ENCODE measurements at places on chromosomes 7 and 10.

- DNase-seq: no peak
Measured at GRCh38 chr7:46610746-46611145, 689.7 kb upstream of the IGFBP3 start.

DNA sequence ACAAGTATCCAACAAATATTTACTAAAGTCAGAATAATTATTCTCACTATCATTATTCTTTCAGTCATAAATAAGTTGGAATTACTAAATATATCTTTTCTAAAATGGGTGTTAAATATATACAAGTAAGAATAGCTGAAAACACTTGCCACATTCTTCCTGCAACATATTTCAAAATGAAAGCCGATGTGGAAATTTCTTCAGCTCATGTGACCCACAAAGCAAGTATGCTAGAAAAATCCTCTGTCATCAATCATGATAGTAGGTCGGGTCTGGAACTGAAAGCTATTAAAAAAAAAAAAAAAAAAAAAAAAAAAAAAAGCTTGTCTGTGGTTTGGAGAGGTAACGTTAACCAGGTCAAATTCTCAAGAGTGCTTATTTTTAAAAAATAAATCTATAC lies 344.7 kb downstream of the NEBL start:
- DNase-seq: no peak

DNA sequence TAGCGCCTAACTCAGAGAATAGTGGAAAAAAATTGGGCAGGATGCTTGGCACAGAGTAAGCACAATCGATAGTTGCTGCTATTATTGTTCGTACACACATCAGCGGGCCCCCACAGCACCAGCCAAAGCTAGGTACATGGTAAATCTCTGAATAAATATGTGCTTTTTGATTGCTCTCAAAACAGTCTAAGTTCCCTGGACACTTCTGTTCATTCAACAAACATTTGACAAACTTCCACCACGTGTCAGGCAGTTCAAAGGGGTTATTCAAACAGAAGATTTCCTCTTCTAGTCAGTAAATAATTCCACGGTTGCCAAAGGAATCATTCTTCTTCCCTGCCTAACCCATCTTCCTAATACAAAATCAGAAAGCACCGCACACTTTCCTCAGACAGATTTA lies 150.8 kb downstream of the DGKI start:
- no peak for DNase-seq

- no peak for DNase-seq
Measured at GRCh38 chr10:100537475-100537874, 1.7 kb downstream of the HIF1AN start.

GRCh38 chr10:81866753-81867152 lies 8.2 kb upstream of the NRG3 start:
- no peak for DNase-seq

GRCh38 chr7:122137251-122138077 lies 6.6 kb downstream of the AASS start:
- no peak for DNase-seq

DNA sequence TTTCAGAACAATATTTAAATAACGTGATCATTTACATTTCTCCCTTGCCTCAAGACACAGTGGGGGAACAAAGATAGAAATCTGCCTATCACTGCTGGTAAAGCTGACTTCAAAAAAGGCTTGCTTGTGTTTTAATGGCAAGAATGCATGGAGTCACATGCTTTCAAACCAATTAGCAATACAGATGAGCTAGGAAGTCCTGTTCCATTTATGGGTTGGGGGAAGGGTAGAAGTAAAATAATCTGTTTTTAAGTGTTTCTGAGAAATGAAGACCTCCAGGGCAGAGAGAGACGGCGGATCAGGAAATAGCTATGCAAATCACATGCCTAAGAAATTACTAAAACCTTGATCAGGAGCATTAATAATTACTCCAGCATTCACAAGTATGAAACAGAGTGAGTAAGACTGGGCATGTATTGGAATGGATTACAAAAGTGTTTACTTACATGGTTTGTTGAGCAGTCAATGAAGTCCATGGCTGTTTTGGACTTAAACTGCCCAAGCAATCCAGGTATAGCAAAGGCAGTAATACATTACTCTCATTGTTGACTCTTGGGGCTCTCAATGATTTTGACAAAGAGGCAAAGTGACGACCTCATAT lies 142.0 kb downstream of the ARID5B start:
- no peak for DNase-seq

- peak; percentile 42 for DNase-seq
Measured at GRCh38 chr7:142557971-142558582, 191.2 kb upstream of the PRSS1 start.

GRCh38 chr7:774161-775109 lies 47.4 kb upstream of the PRKAR1B start:
- peak; percentile 79 for DNase-seq

DNA sequence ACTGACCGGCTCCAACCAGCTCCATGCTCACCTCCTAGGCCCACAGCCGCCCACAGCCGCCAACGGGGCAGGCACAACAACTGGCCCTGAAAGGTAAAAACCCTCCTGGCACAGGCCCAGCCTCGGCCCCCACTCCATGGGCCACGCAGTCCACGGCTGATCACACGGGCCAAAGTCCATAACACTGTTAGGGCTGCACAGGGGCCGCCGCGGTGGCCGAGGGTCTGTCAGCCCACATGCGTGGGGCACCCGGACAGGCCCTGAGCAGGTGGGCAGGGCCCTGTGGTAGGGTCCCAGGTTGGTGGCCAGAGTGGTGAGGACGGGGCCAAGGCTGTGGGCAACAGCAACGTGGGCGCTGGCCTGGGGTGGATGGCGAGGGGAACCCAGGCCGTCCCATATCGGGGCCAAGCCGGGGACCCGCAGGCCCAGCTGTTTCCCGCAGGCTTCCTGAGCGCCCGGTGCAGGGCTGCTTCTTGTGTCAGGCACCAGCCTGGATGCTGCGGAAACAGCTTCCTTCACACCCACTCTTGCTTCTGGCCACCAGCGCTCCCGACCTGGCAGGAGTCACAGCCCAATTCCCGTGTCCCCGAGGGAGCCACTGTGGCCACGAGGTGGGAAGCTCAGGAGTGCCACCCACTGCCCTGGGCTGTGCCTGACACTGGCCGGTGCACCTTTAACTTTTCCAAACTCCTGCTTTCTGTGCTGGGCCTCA lies 29.2 kb downstream of the CYP2W1 start:
- DNase-seq: no peak

- DNase-seq: no peak
Measured at GRCh38 chr10:110978204-110978603, 58.8 kb downstream of the SHOC2 start.

DNA sequence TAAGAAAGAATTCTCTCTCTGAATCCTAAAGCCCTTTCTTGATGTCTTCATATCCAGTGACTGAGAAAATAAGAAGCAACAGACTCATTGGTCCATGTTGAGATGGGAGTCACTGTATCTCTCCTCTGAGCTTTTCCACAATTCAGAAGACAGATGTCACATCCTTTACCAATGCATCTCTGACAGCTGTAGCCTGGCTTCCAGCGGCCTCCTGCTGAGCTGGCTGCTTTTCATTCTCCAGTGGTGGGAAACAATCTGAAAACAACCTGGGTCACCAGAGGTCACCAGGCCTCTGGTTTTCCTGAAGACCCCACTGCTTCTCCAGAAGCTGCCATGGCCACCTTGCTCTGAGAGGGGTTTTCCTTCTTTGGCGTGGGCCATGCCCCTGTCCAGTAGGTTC lies 18.3 kb upstream of the RPA3 start:
- no peak for DNase-seq

- DNase-seq: no peak
Measured at GRCh38 chr7:7181519-7182155, 707 bp upstream of the C1GALT1 start.

- peak; percentile 10 for DNase-seq
Measured at GRCh38 chr7:84092207-84092606, 102.4 kb downstream of the SEMA3A start.

GRCh38 chr10:11319990-11320602 lies 291.4 kb downstream of the USP6NL start:
- DNase-seq: no peak
